ENCODE measurements at places on chromosomes 12 and 14.

GRCh38 chr12:48422060-48422459 is 50.3 kb upstream of the ANP32D start:
- no peak for DNase-seq

GRCh38 chr12:113242026-113242418 is 20.8 kb downstream of the TPCN1 start:
- no peak for DNase-seq

GRCh38 chr12:1881936-1882335 is 36.5 kb downstream of the CACNA2D4 start:
- no peak for DNase-seq

GRCh38 chr14:24664366-24664765 is 30.4 kb upstream of the GZMB start:
- DNase-seq, result no peak
